ENCODE measurements at places on chromosomes 5 and 9.

- no peaks in the 10 kb centered on the region for H3K4me1 ChIP-seq
- H3K4me3 ChIP-seq, result no peak overlapping the region
- no peaks in the 10 kb centered on the region for H3K27me3 ChIP-seq
- no peaks in the 10 kb centered on the region for H3K36me3 ChIP-seq
- no peak overlapping the region for H3K27ac ChIP-seq
These were observed 519.6 kb downstream of the CYLC2 start for GRCh38 chr9:103514767-103515166.

- no peaks in the 10 kb centered on the region for H3K36me3 ChIP-seq
- no peak overlapping the region for H3K4me3 ChIP-seq
- no peak for DNase-seq
- H3K27me3 ChIP-seq, result no peaks in the 10 kb centered on the region
- H3K27ac ChIP-seq, result no peak overlapping the region
- no peaks in the 10 kb centered on the region for H3K4me1 ChIP-seq
These were observed 2125.4 kb upstream of the WWC1 start for GRCh38 chr5:166166071-166166470.

DNA sequence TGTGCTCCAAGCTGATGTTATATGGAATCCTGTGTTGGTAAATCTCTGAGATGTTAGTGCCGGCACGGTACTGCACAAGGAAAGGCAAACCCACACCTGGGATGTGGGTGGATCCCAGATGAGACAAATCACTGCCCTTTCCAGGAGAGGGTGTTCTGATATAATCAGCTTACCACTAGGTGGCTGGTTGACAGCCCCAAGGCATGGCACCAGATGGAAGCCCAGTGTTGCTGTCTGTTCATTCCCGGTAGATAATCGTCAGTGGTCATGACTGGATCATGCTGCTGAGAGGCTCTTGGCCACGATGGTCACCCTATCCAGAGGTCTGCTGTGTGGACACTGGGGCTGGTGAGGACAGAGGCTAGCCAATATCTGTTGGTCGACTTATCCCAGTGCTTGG lies 184.0 kb downstream of the CACNA1B start:
- no peak for DNase-seq
- H3K4me3 ChIP-seq, result no peak overlapping the region
- H3K27ac ChIP-seq, result no peak overlapping the region
- H3K4me1 ChIP-seq, result no peaks in the 10 kb centered on the region

DNA sequence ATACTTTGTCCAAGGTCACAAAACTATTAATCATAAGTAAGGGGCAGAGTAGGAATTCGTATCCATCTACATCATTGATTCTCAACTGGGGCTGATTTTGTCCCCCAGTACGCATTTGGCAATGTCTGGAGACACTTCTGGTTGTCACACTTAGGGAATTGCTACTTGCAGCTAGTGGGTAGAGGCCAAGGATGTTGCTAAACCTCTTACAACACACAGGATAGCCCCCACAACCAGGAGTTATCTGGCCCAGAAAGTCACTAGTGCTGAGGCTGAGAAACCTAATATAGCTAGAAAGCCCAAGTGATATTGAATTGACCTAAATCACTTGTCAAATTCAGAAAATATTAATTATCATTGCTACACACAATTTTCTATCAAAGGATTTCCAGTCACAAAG lies 120.4 kb upstream of the ABCA1 start:
- no peaks in the 10 kb centered on the region for H3K27me3 ChIP-seq
- no peak overlapping the region for H3K4me3 ChIP-seq
- H3K27ac ChIP-seq, result no peak overlapping the region
- no peaks in the 10 kb centered on the region for H3K36me3 ChIP-seq
- H3K4me1 ChIP-seq, result peaks cover 18% of the 10 kb centered on the region

- H3K27me3 ChIP-seq, result peaks cover 12% of the 10 kb centered on the region
- DNase-seq, result no peak
- no peak overlapping the region for H3K4me3 ChIP-seq
- H3K27ac ChIP-seq, result no peak overlapping the region
These were observed 47.9 kb upstream of the BASP1 start for GRCh38 chr5:17169507-17169906.
